ENCODE measurements at places on chromosomes 3 and 15. TPM values are rescaled to one million over a fixed set of nuclear protein-coding genes. Genes with fewer than 3 reads are reported as not detected.

DNA sequence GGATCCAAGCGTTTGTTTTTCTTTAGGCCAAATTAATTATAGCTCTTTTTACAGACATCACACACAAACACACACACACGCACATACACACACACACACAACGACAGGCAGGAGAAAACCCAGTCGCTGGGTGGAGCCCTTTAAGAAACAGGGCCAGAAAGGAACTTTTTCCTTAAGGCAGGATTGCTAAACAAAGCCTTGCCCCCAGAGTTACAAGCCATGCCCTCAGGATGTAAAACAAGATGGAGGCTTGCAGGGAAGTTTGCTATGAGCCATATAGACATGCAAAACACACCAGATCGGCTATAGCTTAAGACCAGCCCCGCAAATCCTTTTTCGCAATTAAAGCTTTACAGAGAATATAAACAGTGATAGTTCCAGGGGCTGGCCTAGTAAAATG, 16.3 kb upstream of the IQCF2 start:
- no peak for DNase-seq

GRCh38 chr3:124322309-124322880, 330.5 kb upstream of the ROPN1 start:
- DNase-seq = no peak

- no peak for DNase-seq
Measured at GRCh38 chr15:95059346-95059905, 828.1 kb downstream of the MCTP2 start.

- no peak for DNase-seq
Measured at GRCh38 chr3:158248261-158248660, 138.4 kb downstream of the RSRC1 start.

The ACAP2 gene
- total RNA-seq = 78.7 TPM

DNA sequence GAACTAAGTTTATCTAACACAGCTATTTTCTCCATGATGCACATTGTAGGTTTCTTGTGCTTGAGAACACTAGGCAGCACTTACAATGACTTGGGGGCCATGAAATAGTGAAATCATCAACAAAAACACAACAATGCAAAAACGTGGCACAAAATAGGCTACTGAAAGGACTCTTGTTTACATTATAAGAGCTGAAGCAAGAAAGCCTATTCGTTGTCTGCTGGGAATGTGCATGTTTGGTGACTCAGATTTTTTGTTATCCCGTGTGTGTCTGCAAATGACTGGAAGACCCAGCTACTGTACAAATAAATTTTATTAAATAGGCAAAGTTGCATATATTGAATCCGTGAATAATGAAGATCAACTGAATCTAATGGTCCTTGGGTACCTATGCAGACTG, 85.0 kb downstream of the TCF12 start:
- DNase-seq = no peak

DNA sequence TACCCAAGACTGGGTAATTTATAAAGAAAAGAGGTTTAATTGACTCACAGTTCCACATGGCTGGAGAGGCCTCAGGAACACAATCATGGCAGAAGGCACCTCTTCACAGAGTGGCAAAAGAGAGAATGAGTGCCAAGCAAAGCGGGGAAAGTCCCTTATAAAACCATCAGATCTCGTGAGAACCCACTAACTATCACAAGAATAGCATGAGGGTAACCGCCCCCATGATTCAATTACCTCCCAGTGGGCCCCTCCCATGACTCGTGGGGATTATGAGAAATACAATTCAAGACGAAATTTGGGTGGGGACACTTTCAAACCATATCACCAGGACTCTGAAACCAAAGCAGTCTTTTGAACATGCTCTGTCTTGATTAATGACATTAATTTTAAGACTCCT, 7.0 kb downstream of the RTP3 start:
- no peak for DNase-seq

- no peak for DNase-seq
Measured at GRCh38 chr15:66188464-66188863, 65.1 kb downstream of the MEGF11 start.

GRCh38 chr3:169034401-169034800, 629.1 kb downstream of the MECOM start:
- DNase-seq = no peak

GRCh38 chr15:31200735-31201151, 99.2 kb upstream of the TRPM1 start:
- DNase-seq = peak; percentile 51

Data from left lung (tissue), 14 donors.